ENCODE measurements at places on chromosomes 7 and 10.

GRCh38 chr7:52727632-52728031 is 307.8 kb upstream of the POM121L12 start:
- H3K27ac ChIP-seq = no peak overlapping the region
- DNase-seq = no peak
- H3K4me3 ChIP-seq = no peak overlapping the region
- no peaks in the 10 kb centered on the region for H3K36me3 ChIP-seq
- no peaks in the 10 kb centered on the region for H3K4me1 ChIP-seq
- no peaks in the 10 kb centered on the region for H3K27me3 ChIP-seq

DNA sequence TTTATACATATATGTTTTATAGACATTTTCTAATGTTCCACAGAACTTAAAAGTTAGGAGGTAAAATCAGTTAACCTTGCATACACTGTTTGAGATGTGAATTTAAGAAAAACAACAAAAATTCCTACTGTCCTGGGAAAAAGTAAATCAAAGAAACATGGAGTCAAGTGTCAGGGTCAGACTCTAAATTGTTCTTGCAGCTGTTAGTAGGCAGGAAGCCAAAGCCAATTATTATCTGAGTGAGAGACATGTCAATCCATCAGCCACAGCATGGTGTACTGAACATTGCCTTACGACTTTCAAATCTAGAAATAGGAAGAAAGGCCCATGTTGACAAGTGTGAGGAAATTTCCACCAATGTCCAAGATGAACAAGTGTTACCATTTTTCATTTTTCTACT is 461.2 kb upstream of the MBL2 start:
- no peaks in the 10 kb centered on the region for H3K4me1 ChIP-seq
- H3K4me3 ChIP-seq = no peak overlapping the region
- H3K27me3 ChIP-seq = no peaks in the 10 kb centered on the region
- DNase-seq = no peak
- H3K36me3 ChIP-seq = no peaks in the 10 kb centered on the region

DNA sequence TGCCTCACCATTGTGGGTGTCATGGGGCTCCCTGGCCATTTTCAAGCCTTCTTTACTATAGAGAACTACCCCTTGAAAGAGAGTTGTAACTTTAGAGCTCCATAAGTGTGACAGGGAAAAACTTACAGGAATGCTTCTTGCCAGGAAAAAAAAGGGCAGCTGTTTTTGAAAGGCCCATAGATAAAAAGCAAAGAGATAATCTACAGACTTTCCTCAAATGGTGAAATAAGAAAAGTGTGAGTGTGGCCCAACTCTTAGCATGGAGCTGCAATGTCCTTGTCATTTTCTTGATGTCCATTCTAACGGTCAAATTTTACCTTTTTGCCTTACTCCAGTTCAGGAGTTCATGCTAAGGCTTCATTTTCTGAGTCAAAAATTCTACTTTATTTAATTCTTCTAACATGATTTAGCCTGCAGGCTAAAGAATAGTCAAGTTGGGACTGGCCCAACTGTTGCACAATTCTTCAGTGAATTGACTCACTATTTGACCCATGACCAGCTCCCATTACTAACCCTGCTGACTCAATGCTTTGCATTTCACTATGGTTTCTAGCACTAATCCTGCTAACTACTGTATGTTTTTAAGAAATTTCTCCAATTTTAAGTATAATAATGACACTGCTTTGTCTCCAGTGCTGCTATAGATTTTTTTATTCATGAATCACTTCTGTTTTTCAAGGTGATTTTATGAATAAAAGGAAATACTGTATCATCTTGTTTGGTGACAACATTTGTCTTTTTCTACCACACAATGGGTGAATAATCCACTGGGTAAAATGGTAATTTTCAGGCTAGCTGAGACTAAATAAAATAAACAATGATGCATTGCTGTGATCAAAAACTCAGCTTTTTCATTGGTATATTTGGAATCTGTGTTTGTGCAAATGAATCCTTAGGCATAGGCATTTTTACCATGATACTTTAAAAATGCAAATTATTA is 41.4 kb upstream of the SGCE start:
- H3K4me3 ChIP-seq = no peak overlapping the region
- no peaks in the 10 kb centered on the region for H3K36me3 ChIP-seq
- peaks cover 4% of the 10 kb centered on the region for H3K27me3 ChIP-seq

- no peaks in the 10 kb centered on the region for H3K4me1 ChIP-seq
- H3K36me3 ChIP-seq = no peaks in the 10 kb centered on the region
- no peak for DNase-seq
- no peak overlapping the region for H3K4me3 ChIP-seq
- H3K27ac ChIP-seq = no peak overlapping the region
- peaks cover 3% of the 10 kb centered on the region for H3K27me3 ChIP-seq
Observed at GRCh38 chr7:69992938-69993337, 394.7 kb downstream of the AUTS2 start.

GRCh38 chr10:108849186-108849585 is 1074.1 kb downstream of the XPNPEP1 start:
- H3K27ac ChIP-seq = no peak overlapping the region
- no peak for DNase-seq
- no peaks in the 10 kb centered on the region for H3K27me3 ChIP-seq
- H3K4me1 ChIP-seq = no peaks in the 10 kb centered on the region
- no peak overlapping the region for H3K4me3 ChIP-seq
- no peaks in the 10 kb centered on the region for H3K36me3 ChIP-seq

DNA sequence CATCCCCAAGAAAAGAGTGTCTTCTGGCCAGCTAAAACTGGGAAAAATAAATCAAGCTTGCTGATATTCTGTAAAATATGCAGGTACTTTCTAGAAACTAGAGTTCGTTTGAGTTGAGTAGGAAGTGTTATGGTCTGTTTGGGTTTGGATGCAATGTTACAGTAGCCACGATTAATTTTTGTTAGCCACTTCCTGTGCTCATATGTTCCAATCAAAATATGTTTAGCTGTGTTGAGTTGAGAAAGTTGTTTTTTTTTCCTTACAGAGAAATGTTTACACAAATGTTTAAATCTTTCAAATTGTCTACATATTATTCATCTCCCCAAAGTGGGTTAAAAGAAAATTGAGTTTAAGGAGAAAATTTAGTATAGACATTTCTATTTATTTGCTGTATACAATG is 11.3 kb upstream of the LAMB1 start:
- peaks cover 4% of the 10 kb centered on the region for H3K4me1 ChIP-seq
- no peak overlapping the region for H3K4me3 ChIP-seq
- no peak overlapping the region for H3K27ac ChIP-seq
- no peaks in the 10 kb centered on the region for H3K36me3 ChIP-seq

- no peak for DNase-seq
- peaks cover 28% of the 10 kb centered on the region for H3K36me3 ChIP-seq
- H3K27me3 ChIP-seq = no peaks in the 10 kb centered on the region
- H3K4me3 ChIP-seq = no peak overlapping the region
- peaks cover 50% of the 10 kb centered on the region for H3K4me1 ChIP-seq
- H3K27ac ChIP-seq = peak overlapping the region; percentile 72
Observed at GRCh38 chr10:3941676-3942075, 156.7 kb upstream of the KLF6 start.

- H3K4me1 ChIP-seq = peaks cover 8% of the 10 kb centered on the region
- H3K27ac ChIP-seq = no peak overlapping the region
- DNase-seq = peak; percentile 36
- H3K4me3 ChIP-seq = no peak overlapping the region
Observed at GRCh38 chr10:60964257-60965235, 20.6 kb upstream of the RHOBTB1 start.

GRCh38 chr7:24884401-24884800 is 95.6 kb downstream of the OSBPL3 start:
- H3K4me3 ChIP-seq = no peak overlapping the region
- no peak for DNase-seq
- H3K4me1 ChIP-seq = peaks cover 28% of the 10 kb centered on the region
- H3K27me3 ChIP-seq = no peaks in the 10 kb centered on the region
- H3K27ac ChIP-seq = no peak overlapping the region

GRCh38 chr7:100632951-100633717 is 8.2 kb downstream of the TFR2 start:
- H3K4me1 ChIP-seq = peaks cover 31% of the 10 kb centered on the region
- H3K27me3 ChIP-seq = peaks cover 12% of the 10 kb centered on the region
- peak overlapping the region; percentile 87 for H3K27ac ChIP-seq

GRCh38 chr10:73232887-73233286 is 14.2 kb downstream of the DNAJC9 start:
- no peak overlapping the region for H3K4me3 ChIP-seq
- H3K4me1 ChIP-seq = peaks cover 1% of the 10 kb centered on the region
- H3K36me3 ChIP-seq = peaks cover 11% of the 10 kb centered on the region
- no peak overlapping the region for H3K27ac ChIP-seq
- H3K27me3 ChIP-seq = no peaks in the 10 kb centered on the region

DNA sequence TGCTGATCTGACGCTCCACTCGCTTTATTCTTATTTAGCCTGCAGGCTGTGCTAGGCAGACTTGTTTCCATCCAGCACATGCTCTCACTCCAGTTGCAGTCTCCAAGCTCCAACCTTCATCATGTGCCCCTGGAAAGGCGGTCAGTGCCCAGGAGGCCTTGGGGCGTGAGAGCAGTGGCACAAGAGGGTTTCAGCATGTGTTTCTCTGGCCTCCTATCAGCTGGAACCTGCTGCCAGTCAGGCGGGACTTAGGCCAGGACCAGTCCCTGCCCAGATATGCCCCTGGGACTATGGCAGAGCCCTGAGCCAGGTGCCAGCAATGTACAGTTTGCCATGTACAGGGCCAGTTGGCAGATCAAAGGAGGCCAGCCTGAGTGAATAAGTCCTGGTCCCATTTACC is 330.2 kb upstream of the FZD1 start:
- no peak overlapping the region for H3K27ac ChIP-seq
- no peak overlapping the region for H3K4me3 ChIP-seq
- no peak for DNase-seq
- H3K27me3 ChIP-seq = no peaks in the 10 kb centered on the region
- no peaks in the 10 kb centered on the region for H3K36me3 ChIP-seq

DNA sequence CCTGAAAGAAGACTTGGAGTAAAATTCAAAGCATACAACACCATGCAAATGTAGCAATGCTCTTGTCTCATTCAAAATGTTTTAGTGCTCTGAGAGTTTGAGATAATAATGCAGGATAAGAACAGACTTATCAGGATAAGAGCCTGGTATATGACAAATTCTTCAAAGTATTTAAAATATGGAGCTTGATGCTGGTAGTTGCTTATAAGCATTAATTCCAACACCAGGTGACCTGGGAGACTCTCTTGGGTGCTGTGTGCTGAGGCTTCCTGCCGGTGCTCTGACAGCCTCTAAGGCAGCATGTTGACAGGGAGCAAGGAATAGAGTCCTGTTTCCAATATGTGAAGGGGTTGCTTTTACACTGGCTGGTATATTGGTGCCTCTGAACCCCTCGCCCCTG is 34.8 kb upstream of the SLC26A5 start:
- H3K36me3 ChIP-seq = no peaks in the 10 kb centered on the region
- no peak overlapping the region for H3K27ac ChIP-seq

- H3K4me3 ChIP-seq = no peak overlapping the region
- H3K27ac ChIP-seq = no peak overlapping the region
Observed at GRCh38 chr7:150390205-150390604, 11.1 kb downstream of the ZNF775 start.

GRCh38 chr10:792792-793100 is 103.3 kb upstream of the DIP2C start:
- peaks cover 15% of the 10 kb centered on the region for H3K36me3 ChIP-seq
- no peaks in the 10 kb centered on the region for H3K27me3 ChIP-seq
- no peaks in the 10 kb centered on the region for H3K4me1 ChIP-seq
- no peak for DNase-seq

DNA sequence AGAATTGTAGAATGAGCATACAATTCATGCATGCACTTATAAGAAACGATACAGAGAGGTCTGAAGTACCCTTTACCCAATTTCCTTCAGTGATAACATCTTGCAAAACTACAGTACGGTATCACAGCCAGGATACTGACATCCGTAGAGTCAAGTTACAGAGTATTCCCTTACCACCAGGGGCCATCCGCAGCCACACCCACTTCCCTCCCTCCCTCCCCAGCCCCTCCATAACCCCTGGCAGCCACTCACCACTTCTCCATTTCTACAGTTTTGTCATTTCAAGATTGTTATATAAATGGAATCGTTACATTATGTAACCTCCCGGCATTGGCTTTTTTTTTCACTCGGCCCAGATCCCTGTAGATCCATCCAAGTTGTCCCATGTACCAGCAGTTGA is 113.6 kb upstream of the RET start:
- no peaks in the 10 kb centered on the region for H3K4me1 ChIP-seq
- H3K27me3 ChIP-seq = peaks cover 7% of the 10 kb centered on the region
- H3K27ac ChIP-seq = no peak overlapping the region
- no peaks in the 10 kb centered on the region for H3K36me3 ChIP-seq
- DNase-seq = no peak
- no peak overlapping the region for H3K4me3 ChIP-seq

DNA sequence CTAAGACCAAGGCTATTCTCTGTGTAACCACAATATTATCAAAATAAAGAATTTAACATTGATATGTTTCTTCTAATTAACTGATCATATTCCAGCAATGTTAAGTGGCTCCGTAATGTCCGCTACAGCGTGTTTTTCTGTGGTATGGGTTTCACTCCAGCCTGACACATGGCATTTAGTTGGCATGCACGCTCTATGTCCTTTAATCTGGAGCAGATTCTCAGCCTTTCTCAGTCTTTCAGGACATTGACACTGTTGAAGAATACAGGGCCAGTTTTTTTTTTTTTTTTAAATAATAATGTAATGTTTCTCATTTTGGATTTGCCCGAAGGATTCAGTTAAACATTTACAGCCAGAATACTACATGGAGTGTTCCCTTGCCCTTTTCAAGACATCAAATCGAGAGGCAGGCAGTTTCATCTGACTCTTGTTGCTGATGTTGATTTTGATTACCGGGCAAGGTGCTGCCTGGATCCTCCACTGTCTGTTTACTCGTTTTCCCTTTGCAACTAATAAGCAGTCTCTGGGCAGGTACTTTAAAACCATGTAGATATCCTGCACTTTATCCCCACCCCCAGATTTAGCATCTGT is 97.5 kb upstream of the GJD4 start:
- no peak overlapping the region for H3K4me3 ChIP-seq
- H3K27me3 ChIP-seq = no peaks in the 10 kb centered on the region
- no peak for DNase-seq
- H3K36me3 ChIP-seq = peaks cover 23% of the 10 kb centered on the region
- H3K27ac ChIP-seq = no peak overlapping the region

GRCh38 chr7:12469568-12469967 is 65.9 kb upstream of the VWDE start:
- H3K27ac ChIP-seq = no peak overlapping the region
- H3K4me1 ChIP-seq = no peaks in the 10 kb centered on the region
- no peaks in the 10 kb centered on the region for H3K36me3 ChIP-seq
- no peak overlapping the region for H3K4me3 ChIP-seq
- DNase-seq = no peak
- H3K27me3 ChIP-seq = peaks cover 12% of the 10 kb centered on the region

DNA sequence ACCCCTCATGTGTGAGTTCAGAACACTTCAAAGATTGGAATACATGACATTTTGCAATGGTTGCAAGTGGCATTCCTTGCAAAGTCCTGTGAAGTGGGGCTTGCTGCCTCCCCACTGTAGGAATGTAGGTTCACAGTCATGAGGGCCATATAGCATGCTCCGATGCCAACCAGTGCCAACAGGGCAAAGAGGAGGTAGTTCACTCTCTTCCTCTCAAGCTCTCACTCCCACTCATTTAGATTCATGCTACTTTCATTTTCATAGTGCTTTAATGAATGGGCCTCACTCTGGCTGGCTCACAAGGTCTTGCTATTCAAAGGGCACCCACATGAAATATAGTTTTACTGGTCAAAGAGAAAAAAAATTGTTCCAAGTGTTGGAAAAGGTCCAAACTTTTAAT is 169.9 kb upstream of the AOAH start:
- peaks cover 13% of the 10 kb centered on the region for H3K4me1 ChIP-seq
- H3K27me3 ChIP-seq = no peaks in the 10 kb centered on the region
- peaks cover 59% of the 10 kb centered on the region for H3K36me3 ChIP-seq
- H3K4me3 ChIP-seq = peak overlapping the region; percentile 24
- no peak for DNase-seq

GRCh38 chr7:78499283-78499682 is 700.7 kb downstream of the PHTF2 start:
- no peak overlapping the region for H3K4me3 ChIP-seq
- H3K36me3 ChIP-seq = no peaks in the 10 kb centered on the region
- H3K27me3 ChIP-seq = no peaks in the 10 kb centered on the region
- DNase-seq = no peak

All from activated naive CD8-positive, alpha-beta T cell treated with anti-CD3 and anti-CD28 coated beads, Interleukin-2, amount 10 ng/mL, durations not matched to agents 7 days and 5 days (primary cell).